ENCODE measurements at places on chromosomes 11 and 22.
A peak's percentile ranks its signal among the peaks of the same experiment; 100 is the strongest.

DNA sequence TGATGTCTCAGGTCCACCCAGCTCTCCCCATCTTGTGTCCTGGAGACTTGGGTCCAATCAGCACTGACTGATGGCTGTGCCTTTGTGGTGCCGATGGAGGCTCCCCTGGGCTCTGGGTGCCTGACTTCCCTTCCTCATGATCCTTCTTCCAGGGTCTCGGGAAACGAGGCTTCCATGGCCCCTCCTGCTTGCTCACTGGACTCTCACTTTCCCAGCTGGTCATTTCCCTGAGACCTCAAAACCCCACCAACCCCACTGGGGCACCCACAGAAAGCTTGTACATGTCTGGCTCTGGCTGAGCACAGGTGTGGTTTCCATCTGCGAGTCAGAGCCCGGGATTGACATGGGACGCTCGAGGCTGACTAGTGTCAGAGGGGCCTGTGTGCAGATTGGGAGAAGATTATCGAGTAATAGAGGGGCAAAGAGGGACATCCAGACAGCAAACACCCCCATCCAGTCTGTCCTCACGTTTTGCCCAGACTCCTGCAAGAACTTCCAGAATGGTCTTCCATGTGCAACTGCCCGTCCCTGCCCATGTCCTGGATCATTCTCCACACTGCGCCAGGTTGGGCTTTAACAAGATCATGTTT lies 15.1 kb downstream of the APOL1 start:
- no peak for DNase-seq

- DNase-seq = no peak
Measured at GRCh38 chr11:14444441-14445189, 55.0 kb downstream of the COPB1 start.

DNA sequence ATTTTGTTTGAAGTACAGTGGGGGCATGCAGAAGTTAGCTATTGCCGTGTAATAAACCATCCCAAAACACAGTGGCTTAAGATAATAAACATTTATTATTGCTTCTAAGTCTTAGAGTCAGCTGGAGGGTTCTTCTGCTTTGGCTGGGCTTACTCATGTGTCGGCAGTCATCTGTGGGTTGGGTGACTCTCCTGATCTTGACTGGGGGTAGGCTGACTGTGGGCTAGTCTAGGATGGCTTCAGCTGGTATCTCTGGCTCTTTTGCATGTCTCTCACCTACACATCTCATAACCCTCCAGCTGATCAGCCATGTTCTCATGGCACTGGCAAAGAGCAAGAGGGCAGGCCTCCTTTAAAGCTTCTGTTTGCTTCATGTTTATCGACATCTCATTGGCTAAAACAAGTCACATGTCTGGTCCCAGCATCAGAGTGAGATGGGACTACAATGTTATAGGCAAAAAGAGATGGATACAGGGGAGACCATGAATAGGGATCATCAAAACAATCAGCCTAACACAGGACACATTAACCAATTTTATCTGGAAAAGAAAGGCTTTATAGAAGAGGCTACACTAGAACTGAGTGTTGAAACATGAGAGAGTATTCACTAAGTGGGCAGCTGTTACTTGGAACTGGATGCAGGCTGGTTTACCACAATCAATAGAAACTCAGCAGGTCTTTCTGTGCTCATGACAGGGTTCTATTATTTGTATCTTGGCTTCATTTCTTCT lies 5.1 kb downstream of the LRRC51 start:
- DNase-seq = no peak

GRCh38 chr11:5700421-5701054 lies 10.9 kb downstream of the TRIM22 start:
- no peak for DNase-seq

GRCh38 chr11:111840143-111840542 lies 31.2 kb downstream of the ALG9 start:
- DNase-seq = no peak

GRCh38 chr22:28464127-28464526 lies 215.5 kb downstream of the TTC28 start:
- DNase-seq = no peak

DNA sequence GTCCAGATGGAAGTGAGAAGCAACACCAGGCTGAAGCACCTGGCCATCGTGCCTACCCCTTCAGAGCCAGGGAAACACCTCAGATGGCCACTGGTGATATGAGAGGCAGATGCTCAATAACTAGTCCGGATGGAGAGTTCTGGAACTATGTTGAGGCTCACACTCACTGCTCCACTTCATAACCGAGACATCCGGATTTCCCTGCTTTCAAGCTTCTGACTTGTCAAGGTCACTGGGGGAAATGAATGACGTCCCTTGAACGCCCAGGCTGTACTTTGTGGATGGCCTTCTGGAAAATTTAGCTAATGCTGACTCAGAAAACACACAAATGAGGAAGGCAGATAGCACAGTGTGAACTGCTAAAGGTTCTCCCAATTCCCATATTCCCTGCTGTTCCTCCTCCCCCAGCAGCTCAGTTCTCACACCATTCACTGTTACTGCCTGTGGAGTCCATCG lies at the start of gene LYVE1:
LYVE1 (minus strand) TSS at position 180 of the 456 bp plus-strand sequence; CDS start at position 47, 133 bp downstream.
- DNase-seq = no peak

GRCh38 chr11:110966131-110966530 lies 253.9 kb upstream of the ARHGAP20 start:
- no peak for DNase-seq

DNA sequence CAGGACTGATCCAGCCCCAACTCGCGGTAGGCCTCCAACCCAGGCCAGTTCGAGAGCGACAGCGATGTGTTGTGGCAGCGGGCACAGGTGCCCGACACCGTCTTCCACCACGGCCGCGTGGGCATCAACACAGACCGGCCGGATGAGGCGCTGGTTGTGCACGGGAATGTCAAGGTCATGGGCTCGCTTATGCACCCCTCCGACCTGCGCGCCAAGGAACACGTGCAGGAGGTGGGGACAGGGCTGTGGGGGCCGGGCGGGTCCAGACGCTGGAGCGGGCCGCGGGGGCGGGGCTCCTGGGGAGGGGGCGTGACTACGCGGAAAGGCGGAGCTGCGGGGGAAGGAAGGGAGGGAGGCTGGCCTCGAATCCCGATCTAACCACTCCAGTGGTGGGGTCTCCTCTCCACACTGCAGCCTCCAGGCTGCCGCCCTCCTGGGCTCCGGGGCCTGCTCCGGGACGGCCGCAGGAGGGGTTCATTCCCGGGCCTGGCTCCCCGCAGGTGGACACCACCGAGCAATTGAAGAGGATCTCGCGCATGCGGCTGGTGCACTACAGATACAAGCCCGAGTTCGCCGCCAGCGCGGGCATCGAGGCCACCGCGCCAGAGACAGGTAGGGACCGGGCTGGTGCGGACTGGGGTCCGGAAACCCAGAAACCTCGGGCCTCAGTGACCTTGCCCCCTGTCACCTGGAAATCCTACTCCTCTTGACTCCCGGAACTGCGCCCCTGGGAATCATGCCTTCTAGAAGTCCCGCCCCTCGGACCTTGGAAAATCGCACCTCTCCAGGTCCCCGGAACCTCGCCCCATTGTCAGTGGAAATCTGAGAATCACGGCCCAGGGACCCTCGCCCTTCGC lies 14.9 kb downstream of the TMEM258 start:
- DNase-seq = peak; percentile 40

DNA sequence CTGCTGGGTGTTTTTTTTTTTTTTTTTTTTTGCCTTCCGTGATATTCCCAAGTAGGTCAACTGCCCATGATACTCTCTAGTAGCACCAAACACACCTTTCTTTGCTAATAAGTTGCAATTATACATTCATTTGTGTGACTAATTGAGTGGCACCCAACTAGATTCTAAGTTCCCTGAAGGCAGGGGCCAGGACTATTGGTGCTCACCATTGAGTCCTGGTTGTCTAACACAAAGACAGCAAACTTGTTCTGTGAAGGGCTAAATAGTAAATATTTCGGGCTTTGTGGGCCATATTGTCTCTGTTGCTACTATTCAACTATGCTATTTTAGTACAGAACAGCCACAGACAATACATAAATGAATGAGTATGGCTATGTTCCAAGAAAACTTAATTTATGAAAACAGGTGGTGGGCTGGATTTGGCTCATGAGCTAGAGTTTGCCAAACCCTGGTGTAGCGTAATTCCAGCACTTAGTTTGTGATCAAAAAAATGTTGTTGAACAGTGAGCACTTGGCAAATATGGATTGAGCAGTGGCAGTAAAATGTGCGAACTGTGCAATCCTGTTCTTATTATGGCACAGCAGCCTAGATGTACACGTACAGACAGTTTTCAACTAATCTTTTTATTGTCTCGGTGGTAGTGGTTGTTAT lies 11.3 kb downstream of the ENDOD1 start:
- DNase-seq = no peak

DNA sequence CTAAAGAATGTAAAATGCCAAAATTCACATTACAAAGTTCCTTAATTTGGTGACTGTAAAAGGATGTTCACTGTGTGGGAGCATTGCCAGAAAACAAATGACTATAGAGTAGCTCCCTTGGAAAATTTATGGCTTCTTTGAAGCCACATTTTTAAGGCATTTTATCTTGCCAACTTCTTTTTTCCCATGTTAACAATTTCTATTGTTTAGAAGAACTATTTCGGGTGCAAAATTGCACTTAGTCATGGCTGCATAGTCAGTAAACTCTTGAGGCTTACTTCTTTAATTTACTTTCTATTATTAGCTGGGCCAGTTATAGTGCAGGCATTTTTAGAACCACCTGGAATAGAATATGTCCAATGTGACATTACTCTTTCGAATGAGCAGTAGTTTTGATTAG lies 515.3 kb downstream of the JRKL start:
- DNase-seq = no peak

DNA sequence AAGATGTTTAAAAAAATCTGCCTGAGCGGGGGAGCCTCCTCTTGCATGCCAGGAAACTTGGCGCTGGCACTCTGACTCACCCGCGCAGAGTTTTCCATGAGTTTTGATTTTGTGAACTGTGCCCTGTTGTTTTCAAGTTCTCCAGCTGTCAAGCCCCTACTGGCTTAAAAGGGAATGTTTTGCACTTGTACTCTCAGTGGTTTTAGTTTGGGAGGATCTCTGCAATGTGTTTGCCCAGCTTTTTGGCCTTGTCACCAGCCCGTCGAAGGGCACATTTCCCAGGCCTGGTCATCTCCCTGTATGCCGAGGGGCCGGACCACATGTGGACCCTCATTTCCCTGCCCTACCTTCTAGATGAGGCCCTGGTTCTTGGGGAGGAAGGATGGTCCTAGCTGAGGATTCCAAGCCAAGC lies 12.2 kb downstream of the MRGPRF start:
- peak; percentile 92 for DNase-seq

- DNase-seq = no peak
Measured at GRCh38 chr11:109963101-109963500, 130.1 kb upstream of the ZC3H12C start.

- DNase-seq = peak; percentile 95
Measured at GRCh38 chr11:86632499-86633269, 39.7 kb downstream of the ME3 start.

DNA sequence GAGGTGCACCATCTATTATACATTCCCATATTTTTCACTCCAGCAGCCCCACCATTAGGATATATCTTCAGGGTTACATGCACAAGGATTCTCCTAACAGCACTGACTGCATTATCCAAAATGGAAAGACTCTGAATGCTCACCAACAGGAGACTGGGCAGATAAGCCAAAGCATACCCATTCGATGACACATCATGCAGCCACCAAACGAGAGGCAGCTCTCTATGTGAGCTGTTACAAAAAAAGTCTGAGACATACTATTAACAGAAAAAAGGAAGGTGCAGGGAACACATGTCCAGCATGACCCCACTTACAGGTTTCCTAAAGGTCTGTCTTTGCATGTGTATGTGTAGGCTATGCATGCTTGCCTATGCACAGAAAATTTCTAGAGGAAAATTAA lies 12.4 kb upstream of the SERPIND1 start:
- DNase-seq = peak; percentile 60

- DNase-seq = peak; percentile 56
Measured at GRCh38 chr11:9273376-9274336, 8.5 kb upstream of the DENND5A start.

- DNase-seq = no peak
Measured at GRCh38 chr11:10611979-10612862, 43.8 kb upstream of the LYVE1 start.

DNA sequence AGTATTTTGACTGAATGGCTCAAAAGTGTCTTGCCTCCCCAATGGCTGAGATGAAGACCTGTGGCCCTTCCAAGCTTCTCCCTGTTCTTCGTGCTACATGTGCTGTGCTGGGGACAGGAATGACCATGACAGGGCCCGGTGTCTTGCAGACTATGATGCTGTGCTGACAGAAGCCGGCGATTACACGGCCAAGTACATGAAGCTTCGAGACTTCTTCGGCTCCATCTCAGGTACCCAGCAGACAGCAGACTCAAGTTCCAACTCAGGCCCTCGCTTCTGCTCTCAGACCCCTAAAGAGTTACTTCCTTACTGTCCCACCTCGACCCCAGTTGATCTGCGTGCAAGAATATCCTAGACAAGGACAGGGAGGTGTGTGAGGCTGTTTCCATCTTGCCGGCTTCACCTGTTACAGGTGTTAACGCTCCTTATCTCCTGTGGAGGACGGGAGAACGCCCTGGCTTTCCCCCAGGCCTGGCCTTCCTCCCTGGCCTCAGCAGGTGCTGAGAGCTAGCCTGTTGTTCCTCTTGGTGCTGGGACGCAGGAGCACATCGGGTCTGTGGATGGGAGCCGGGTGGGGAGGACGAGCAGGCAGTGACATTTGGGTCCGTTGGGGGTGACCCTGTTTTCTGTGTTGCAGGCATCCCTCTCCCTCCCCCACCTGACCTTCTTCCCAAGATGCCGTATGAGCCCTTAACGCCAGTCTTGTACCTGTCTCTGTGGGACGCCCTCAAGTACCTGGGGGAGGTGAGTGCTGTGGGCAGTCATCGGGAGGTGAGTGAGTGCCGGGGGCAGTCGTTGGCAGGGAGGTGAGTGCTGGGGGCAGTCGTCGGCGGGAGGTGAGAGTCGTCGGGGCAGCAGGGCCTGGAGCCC lies 38.1 kb downstream of the GLB1L2 start:
- DNase-seq = no peak

- peak; percentile 90 for DNase-seq
Measured at GRCh38 chr22:36587289-36588154, 58.6 kb upstream of the EIF3D start.

DNA sequence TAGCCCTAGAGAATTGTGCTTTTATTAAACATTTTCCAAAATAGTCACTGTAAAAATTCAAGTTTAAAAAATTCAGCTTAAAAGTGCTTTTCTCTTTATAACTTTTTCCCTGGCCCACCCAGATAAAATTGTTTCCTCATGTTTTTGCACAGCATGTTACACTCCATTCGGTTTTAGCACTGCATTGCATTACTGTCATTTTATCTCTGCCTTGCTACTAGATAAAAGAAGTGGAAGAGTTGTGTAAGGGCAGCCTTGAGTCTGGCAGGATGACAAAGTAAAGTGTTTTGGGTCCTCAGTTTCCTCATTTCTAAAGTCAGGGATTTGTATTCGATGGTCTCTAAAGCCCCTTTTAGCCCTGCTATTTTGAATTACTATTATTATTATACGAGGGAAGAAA lies 99.8 kb downstream of the ATM start:
- DNase-seq = no peak

- DNase-seq = no peak
Measured at GRCh38 chr22:36606114-36606513, 77.1 kb upstream of the EIF3D start.

- no peak for DNase-seq
Measured at GRCh38 chr22:44012162-44012561, 11.9 kb upstream of the PARVB start.

GRCh38 chr11:66906061-66906733 lies 49.3 kb downstream of the LRFN4 start:
- no peak for DNase-seq

GRCh38 chr11:2460540-2461252 lies 15.9 kb downstream of the KCNQ1 start:
- DNase-seq = no peak
